Frontal cortex (tissue), 4 donors: ENCODE measurements at places on chromosomes 7 and 10.

GRCh38 chr7:71828361-71828760 lies 583.8 kb downstream of the CALN1 start:
- no peak for DNase-seq

DNA sequence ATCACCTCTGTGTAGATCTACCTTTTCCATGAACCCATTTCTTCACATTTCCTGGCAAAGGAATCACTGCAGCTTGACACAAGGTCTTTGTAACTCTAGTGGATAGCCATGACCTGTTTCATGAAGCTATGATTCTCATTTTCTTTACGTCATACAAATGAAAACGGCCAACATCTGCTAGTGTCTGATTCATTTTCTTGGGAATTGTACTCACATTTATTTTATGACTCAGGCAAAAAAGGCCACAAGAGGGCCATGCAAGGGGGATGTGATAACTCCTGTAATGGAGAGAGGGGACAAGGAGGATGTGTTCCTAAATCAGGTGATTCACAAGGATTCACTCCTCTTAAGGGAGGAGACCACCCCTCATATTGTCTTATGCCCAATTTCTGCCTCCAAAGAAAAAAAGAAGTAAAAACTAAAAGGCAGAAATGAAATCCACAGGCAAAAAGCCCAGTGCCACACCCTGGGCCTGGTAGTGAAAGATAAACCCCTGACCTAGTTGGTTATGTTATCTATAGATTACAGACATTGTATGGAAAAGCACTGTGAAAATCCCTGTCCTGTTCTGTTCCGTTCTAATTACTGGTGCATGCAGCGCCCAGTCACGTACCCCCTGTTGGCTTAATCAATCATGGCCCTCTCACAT lies 249.9 kb downstream of the IPMK start:
- no peak for DNase-seq

DNA sequence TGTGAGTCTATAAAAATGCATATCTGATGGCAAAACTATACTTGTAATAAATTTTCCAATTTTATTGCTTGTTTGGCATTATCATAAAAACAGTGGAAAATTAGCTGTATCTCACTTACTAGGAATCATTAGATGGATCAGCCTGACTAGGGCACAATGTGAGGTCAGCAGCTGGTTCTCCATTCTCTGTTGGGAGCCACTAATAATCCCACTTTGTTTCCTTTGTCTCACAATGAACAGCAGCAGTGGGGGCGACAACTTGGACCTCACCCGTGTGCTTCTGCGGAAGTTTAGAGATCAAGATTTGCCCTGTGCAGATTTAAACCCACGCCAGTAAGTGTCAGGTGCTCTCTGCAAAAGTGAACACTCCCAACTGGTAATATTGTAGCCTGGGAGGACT lies 295.5 kb downstream of the ABCA13 start:
- no peak for DNase-seq

DNA sequence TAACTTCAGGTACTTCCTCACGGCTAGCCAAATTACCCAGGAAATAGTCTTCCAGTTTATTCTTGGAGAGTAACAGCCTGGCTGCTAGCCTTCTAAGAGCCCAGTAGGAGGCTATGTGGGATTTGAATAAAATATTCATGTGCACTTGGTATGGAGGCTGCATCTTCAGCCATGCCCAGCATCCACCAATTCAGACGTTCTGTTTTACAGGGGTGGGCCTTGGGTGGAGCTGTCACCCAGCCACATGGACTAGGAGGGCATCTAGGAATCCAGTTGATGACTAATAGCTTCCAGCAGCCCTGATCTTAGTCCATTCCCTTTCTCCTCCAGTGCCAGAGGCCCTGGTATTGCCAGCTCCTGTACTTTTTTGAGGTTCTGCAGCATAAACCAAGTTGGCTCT lies 66.3 kb upstream of the ZRANB1 start:
- DNase-seq: no peak

DNA sequence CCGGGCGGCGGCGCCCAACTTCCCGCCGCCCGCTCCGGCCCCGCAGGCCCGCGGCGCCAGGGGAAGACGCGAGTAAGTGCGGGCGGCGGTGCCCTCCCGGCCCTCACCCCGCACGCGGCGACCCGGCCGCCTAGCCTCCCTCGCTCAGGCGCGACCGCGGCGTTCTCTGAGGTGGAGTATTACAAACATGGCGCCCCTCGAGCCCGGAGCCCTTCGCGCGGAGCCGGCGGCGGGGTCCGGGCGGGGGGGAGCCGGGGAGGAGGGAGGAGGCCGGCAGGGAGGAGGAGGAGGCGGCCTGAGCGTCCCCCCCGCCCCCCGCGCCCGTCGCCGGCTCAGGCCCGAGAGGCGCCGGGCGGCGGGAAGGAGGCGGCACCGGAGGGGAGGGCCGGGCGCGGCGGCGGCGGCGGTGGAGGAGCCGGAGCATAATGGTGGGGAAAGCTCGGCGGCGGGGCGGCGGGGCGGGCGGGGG lies at the start of gene ZMYND11:
Gene ZMYND11, plus strand, starts transcription at position 324 of the 469 bp plus-strand sequence. CDS start 44,558 bp downstream, outside the sequence.
- peak; percentile 86 for DNase-seq
